Activated naive CD8-positive, alpha-beta T cell treated with anti-CD3 and anti-CD28 coated beads, Interleukin-2, amount 10 ng/mL, durations not matched to agents 7 days and 5 days (primary cell): ENCODE measurements at places on chromosomes 4 and X.
A peak's percentile ranks its signal among the peaks of the same experiment; 100 is the strongest.

- DNase-seq = no peak
Observed at GRCh38 chrX:19571711-19572110, 56.4 kb upstream of the MAP3K15 start.

DNA sequence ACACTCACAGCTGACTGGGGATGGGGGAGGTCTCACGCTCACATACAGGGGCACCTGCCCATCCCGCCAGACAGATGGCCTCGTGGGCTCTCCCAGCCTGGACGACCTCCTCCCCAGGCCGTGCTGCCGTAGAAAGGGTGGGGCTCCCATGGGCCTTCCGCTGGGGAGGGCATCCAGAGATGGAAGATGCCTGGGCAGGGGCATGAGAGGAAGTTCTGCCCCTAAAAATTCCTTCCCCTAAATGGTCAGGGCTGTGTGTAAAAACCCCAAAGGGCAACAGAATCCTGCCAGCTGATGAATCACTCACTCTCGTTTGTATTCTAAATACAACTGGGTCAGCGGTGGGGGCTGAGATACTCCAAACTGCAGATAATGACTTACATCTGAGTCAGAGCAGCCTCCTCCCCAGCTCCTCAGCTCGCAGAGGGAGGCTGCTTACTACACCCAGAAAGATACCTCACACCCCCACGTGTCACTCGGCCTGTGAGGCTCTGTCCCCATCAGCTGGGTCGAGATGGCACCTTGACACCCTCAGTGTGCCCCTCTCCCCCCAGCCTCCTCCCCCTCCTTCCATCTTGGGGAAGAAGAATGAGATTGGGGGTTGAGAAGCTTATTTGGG, 10.1 kb downstream of the WDR1 start:
- no peak for DNase-seq

DNA sequence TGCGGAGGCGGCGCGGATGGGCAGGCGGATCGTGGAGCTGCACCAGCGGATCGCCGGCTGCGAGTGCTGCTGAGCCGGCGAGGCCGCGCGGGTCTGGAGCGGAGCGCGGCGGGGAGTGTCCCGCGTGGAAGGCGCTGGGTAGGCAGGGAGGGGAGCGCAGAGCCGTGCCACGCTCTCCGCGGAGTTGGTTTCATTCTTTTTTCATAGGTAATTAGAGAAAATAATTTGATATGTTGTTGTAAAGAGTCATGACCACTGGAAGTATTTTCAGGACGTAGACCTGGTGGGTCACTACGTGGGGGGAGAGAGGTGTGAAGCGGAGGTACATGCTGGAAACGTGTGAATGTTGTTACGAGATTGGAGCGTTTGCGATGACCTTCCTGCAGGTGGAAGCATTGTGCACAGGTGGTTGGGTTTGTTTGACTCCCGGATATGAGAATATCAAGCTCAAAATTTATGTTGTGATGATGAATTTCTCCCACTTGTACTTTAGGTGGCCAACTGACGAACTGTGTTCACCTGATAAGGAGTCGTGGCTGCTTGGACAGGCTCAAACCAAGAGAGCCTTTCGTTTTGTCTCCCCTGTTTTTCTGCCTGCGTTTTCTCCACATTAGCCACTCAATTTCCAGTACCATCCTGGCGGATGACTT, 19.1 kb upstream of the S100P start:
- DNase-seq = no peak

- peak; percentile 84 for DNase-seq
Observed at GRCh38 chr4:139083956-139084803, 68.6 kb downstream of the NOCT start.

DNA sequence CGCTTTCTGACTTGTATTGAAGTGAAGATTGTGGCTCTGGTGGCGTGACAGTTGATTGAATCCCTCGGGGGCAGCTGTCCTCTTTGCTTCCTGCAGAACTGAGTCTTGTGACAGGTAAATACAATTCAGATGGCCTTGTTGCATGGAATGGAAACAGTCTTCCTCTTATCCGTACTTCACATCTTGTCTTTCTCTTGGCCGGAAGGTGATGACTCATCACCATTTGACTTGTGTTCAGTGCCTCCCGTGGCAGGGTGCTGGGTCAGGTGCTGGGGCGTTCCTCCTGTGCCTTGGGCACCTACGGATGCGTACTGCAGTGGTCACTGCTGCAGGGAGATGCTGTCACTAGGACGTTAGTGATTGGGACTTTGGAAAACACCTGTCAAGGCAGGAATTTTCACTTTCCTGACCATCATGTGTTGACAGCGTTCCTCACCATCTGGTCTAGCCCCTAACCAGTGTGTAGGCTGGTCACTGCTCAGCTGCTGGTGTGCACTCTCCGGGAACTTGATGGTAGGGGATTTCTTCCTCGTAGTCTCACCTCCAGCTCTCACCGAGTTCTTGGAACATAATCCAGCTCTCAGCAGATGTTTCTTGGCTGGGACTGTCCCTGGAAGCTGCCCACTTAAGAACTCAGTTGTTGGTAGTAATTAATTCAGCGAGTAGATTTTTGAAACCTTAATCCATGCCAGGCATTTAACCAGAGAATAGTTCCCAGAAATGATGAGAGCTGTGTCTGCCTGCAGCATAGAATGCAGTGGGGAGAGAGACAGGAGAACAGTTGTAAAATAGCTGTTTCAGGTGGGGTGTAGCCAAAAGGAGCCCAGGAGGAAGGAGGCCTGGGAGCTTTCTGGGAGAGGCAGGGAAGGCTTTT, 7.2 kb downstream of the TBC1D14 start:
- no peak for DNase-seq

DNA sequence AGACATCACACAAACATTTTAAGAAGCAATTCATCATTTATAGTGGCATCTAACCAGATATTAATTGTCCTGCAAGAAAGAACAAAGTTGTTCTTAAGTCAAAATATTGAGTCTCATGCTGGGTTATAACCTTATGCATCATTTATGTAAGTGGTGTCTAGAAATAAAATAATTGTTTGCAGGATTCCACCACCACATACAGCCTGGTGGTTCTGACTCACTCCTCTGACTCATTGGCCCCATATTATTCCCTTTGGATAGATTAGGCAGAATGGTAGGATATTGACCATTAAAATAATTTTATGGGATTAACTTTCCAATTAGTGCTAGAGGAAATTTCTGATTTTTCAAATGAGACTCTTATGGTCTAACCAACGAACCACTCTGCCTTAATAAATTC, 384.5 kb downstream of the GRXCR1 start:
- no peak for DNase-seq

DNA sequence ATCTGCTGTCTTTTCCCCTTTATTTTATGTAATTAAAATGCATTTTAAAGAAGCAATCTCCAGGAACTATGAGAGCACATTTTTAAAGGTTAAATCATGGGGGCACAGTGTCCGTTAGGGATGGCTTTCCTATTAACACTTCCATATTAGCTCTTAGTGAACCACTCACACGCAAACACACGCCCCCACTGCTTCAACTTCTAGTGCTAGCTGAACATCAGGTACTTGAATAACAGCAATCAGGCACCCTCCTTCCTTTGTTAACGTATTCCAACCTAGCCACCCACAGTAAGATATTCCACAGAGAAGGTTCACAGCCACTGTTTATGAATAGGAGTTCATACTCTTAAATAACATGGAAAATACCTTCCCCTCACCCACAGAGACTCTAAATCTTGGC, 9.3 kb downstream of the TMEM255A start:
- no peak for DNase-seq

DNA sequence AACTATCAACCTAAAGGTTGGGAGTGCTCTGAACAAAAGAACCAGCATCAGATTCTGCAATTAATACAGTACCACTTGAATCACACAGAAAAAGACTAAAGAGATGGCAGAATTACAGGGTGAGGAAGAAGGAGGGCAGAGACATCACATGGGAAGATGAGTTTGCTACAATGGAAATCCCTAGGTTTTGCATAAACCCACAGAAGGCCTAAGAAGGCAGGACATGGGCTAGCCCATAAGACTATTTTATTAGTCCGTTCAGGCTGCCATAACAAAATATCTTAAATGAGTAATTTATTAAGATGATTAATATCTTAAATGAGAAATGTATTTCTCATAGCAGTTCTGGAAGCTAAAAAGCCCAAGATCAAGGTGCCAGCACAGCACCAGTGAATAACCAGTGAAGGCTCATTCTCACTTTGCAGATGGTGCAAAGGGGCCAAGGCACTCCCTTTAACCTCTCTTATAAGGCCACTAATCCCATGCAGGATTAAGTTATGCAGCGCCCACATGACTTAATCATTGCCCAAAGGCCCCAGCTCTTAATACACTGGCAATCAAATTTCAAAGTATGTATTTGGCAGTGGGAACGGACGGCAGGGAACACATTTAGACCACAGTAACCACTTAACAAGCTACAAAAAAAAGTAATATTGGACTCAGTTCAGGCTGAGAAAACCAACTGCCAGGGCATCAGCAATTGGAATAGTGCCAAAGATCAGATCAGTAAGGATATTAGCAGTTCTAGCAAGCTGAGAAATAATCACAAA, 47.6 kb upstream of the NEUROG2 start:
- no peak for DNase-seq

DNA sequence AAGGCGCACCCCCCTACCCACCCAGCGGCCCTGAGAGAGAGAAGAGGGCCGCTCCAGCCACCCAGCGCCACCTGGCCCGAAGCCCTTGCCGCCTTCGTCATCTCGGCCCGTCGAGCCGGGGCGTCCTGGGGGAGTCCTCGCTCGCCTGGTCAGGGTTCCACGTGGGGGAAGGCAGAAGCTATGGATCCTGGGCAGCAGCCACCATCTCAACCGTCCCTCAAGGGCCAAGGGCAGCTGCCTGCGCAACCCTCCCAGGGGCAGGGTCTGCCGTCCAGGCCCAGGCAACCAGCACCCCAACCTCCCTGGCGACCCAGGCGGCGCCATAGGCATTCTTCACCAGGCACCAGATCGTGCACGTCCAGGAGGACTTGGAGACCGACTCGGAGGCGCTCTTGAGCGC, 51.5 kb upstream of the IL13RA2 start:
- no peak for DNase-seq

DNA sequence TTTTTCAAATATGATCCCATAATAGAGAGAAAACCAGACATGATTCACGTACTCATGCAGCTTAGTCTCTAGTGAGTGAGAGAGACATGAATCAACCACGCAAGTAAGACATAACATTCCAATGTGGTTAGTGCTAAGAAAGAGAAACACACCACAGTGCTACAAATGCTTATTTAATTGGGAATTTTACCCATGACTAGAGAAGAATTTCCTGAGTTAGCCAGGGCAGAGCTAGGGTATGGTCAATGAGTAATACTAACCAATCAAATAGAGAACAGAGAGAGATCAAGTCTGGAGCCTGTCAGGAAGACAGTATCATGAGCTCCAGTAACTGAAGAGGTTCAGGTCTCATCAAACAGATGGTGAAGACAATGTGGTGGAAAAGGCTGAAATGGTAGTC, 495.2 kb downstream of the PDGFC start:
- no peak for DNase-seq

DNA sequence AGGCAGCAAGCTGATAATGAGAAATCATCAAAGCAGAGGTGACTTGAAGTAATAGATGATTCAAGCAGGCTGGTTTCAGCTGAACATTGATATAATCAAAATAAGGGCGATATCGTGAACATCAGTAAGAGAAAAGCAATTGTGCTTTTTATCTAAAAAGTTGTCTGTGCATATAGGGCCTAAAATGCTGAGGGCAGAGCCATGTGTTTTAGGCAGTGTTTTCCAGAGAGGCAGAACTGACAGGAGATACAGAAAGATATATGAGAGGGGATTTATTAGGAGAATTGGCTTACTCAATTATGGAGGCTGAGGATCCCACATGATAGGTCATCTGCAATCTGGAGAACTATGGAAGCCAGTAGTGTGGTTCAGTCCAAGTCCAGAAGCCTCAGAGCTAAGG, 136.5 kb upstream of the NPY2R start:
- no peak for DNase-seq
